ENCODE measurements at places on chromosomes 1 and 21.

- DNase-seq = no peak
Measured at GRCh38 chr1:156681196-156681960, 4.2 kb upstream of the NES start.

DNA sequence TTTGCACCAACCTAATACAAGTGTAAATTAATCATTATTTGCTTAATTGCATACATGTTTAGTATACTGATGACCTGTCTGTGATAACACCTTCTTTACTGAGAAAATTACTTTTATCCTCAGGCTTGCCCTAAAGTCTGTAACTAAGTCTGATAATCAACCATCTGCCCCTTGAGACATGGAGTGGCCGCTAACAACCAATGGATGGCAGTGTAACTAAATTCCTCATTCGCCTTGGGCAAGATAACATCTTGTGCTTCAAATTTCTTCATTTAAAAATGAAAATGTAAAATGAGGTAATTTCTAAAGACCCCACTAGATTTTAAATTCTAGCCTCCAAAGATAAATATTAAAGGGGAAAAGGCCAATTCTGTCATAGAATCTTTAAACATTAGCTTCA, 85.1 kb downstream of the ENAH start:
- DNase-seq = no peak

DNA sequence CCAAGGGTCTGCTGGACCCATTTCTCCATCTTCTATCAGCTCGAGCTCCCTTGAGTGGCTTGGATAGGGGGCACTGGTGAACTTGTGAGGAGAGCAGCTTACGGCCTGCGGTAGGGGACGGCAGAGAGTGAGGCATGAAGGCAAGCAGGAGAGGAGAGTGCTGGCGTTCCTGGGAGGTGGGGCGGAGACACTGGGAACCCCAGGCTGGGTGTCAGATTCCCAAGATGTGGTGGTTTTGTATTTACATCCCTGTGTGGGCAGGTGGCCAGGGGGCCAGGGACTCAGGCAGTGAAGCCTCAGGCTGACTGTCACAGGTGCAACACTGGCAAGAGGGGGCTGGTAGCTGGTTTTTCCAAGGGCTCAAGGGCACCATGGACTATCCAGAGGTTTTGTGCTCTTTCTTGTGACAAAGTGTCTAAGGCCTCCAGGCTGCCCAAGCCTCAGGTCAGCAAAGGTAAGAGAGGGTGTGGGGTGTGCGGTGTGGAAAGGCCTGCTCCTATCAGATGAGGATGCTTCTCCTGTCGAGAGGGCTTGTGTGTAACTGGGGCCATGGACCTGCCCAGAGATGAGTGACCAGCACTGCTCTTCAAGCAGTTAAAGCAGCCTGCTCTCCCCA, 45.1 kb upstream of the ROR1 start:
- DNase-seq = no peak

- DNase-seq = no peak
Measured at GRCh38 chr1:211610779-211611556, 32.0 kb upstream of the SLC30A1 start.

DNA sequence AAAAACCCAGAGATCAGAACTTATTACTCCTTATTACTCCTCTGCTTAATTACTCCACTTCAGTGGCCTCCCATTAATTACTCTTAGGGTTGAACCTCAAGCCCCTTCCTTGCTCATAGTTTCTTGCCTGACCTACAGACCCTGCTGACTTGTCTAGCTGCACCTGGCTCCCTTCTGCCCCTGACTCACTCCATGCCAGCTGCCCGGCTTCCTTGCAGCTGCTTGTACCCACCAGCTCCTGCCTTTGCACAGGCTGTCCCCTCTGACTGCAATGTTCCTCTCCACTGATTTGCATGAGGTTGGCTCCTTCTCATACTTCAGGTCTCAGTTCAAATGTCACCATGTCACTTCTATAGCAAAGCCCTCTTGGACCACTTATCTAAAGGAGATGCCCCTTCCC, 1.9 kb upstream of the PTPRU start:
- DNase-seq = no peak
